ENCODE measurements at places on chromosomes 13 and 19. TPM values are rescaled to one million over a fixed set of nuclear protein-coding genes. Genes with fewer than 3 reads are reported as not detected.

DNA sequence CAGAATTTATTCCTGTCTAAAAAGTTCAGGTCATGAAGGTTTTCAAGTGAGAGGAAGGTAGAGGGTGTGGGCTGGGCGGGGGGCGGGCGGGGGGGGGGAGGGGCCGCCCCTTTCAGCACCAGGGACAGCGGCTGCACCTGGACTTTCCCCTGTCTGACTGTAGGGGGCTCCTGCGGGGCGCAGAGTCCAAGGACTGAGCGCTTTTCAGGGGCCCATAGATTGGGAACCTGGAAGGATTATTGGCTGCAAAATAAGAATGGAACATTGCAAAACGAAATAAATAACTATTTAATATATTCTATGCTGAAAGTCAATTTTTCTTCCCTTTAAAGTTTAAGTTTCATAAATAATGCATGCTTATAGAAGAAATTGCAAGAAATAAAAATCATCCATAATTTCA, 8.9 kb upstream of the CYP4F3 start:
- DNase-seq = no peak
- H3K4me1 ChIP-seq = no peaks in the 10 kb centered on the region
- H3K27ac ChIP-seq = no peak overlapping the region
- H3K4me3 ChIP-seq = no peak overlapping the region

GRCh38 chr13:91154558-91155353, 192.7 kb upstream of the MIR17HG start:
- H3K4me3 ChIP-seq = no peak overlapping the region
- no peaks in the 10 kb centered on the region for H3K27me3 ChIP-seq
- no peaks in the 10 kb centered on the region for H3K36me3 ChIP-seq
- no peak for DNase-seq

GRCh38 chr19:53957448-53958167, 5.1 kb upstream of the CACNG8 start:
- no peak overlapping the region for H3K4me3 ChIP-seq
- no peak overlapping the region for H3K27ac ChIP-seq
- H3K27me3 ChIP-seq = no peaks in the 10 kb centered on the region
- H3K4me1 ChIP-seq = no peaks in the 10 kb centered on the region

DNA sequence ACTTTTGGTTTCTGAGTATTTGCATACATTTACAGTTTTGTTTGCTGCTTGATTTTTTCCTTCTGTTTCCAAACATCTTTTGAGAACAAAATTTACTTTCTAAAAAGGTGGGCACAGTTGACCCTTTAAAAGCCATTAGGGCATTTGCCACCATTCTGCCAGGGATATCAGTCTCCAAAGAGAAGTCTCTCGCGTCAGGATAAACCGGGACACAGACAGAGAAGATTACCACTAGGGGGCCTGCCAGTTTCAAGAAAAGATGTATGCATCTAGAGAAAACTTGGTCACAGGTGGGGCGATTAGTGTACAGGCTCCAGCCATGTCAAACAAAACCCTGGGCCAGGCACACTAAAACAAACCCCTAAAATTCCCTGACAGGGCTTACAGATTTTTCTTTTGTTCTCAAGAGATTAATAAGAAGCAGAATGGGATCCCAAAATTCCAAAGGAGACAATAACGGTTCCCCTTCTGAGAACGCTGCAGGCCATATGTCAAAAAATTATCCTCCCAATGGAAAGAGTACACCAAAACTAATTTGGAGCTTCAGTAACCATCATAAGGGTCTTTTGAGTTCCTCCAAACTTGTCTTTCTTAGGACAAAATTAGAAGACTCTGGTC, 10.7 kb upstream of the PABPC3 start:
- H3K27me3 ChIP-seq = no peaks in the 10 kb centered on the region
- DNase-seq = no peak
- H3K4me3 ChIP-seq = no peak overlapping the region
- no peaks in the 10 kb centered on the region for H3K4me1 ChIP-seq
- H3K27ac ChIP-seq = no peak overlapping the region

GRCh38 chr13:40572961-40573360, 93.5 kb downstream of the FOXO1 start:
- H3K36me3 ChIP-seq = no peaks in the 10 kb centered on the region
- no peak for DNase-seq
- H3K27ac ChIP-seq = no peak overlapping the region
- H3K27me3 ChIP-seq = no peaks in the 10 kb centered on the region
- H3K4me1 ChIP-seq = peaks cover 34% of the 10 kb centered on the region

The PLVAP gene
- total RNA-seq = 49.8 TPM

DNA sequence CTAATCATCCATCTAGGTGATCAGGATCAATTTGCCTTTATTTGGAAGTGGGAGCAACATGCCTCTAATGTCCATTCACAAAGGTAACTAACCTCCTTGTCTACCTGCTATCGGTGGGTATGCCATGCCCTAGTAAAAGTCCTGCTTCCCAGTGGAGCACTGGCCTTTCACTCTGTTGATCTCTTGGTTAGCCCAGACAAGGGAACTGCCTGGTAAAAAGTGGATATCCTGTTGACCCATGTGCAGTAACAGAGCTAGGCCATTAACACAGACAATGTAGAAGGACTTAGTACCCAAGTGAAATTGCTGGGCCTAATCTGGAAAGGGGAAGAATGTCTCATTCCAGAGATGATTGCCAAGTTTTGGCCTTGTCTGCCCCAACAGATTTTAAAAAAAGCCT, 171.5 kb upstream of the CSNK1A1L start:
- no peak overlapping the region for H3K4me3 ChIP-seq
- H3K36me3 ChIP-seq = no peaks in the 10 kb centered on the region
- H3K27ac ChIP-seq = no peak overlapping the region
- no peak for DNase-seq

The PSG11 gene
- total RNA-seq = not detected

DNA sequence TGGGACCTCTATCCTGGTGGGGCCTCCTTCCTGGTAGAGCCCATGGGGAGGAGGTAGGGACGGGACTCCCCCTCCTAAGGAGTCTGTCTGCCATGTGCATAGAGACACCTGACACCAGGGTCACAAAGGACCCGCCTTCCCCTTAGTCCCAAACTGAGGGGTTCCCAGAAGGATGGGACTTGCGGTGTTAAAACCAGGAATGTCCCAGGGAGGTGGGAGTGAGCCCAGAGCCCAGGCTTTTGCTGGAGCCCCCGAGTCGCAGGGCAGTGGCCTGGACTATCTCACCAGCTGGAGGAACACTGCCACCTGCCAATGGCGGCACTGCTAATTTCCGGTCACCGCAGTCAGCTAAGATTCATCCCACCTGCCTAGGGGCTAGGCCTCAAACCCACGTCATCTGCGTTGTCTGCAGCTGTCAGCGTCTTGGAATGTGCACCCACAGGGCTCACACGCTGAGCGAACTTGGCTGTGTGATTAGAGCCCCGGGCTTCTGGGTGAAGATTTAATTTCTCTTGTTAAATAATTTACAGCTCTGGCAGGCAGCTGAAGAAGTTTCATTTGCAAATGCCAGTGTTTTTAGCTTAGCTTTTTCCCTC, 31.9 kb upstream of the ATP11A start:
- peak overlapping the region; percentile 18 for H3K27ac ChIP-seq
- peaks cover 8% of the 10 kb centered on the region for H3K4me1 ChIP-seq
- no peak overlapping the region for H3K4me3 ChIP-seq
- H3K27me3 ChIP-seq = no peaks in the 10 kb centered on the region

- no peaks in the 10 kb centered on the region for H3K36me3 ChIP-seq
- H3K27ac ChIP-seq = no peak overlapping the region
- DNase-seq = no peak
- peaks cover 23% of the 10 kb centered on the region for H3K4me1 ChIP-seq
These were observed 2.8 kb downstream of the GRIN2D start for GRCh38 chr19:48396016-48396823.

The ZNF649 gene
- total RNA-seq = 4.0 TPM

- no peaks in the 10 kb centered on the region for H3K27me3 ChIP-seq
- H3K4me3 ChIP-seq = no peak overlapping the region
- no peaks in the 10 kb centered on the region for H3K4me1 ChIP-seq
- H3K27ac ChIP-seq = no peak overlapping the region
- no peaks in the 10 kb centered on the region for H3K36me3 ChIP-seq
These were observed 519.6 kb downstream of the KLF5 start for GRCh38 chr13:73578251-73578875.

The OR10H5 gene
- not detected for total RNA-seq

DNA sequence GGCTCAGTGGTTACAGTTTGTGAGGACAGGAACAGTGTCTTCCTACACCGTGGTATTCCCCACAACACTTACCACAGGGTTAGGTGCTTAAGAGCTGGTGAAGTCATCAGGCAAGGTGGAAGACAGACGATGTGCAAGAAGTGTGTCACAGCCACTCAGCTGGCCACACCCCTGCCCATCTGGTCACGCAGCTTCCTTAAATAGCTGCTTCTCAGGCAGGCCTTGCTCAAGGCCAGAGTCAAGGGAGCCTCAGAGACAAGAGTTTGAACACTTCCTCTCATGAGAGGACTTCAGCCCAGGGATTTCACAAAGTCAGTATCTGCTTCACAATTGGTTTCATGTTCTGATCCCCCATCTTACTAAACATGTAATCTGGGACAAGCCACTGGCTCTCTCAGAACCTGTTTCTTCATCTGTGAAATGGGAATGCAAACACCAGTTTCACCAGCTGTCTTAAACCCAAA, 80.3 kb upstream of the FRY start:
- H3K27ac ChIP-seq = peak overlapping the region; percentile 60
- H3K4me3 ChIP-seq = no peak overlapping the region
- DNase-seq = peak; percentile 76
- no peaks in the 10 kb centered on the region for H3K27me3 ChIP-seq

GRCh38 chr13:99690426-99691174, 189.3 kb downstream of the TM9SF2 start:
- no peak overlapping the region for H3K4me3 ChIP-seq
- H3K4me1 ChIP-seq = peaks cover 7% of the 10 kb centered on the region
- H3K27ac ChIP-seq = no peak overlapping the region
- no peaks in the 10 kb centered on the region for H3K27me3 ChIP-seq
- no peak for DNase-seq
- H3K36me3 ChIP-seq = no peaks in the 10 kb centered on the region

DNA sequence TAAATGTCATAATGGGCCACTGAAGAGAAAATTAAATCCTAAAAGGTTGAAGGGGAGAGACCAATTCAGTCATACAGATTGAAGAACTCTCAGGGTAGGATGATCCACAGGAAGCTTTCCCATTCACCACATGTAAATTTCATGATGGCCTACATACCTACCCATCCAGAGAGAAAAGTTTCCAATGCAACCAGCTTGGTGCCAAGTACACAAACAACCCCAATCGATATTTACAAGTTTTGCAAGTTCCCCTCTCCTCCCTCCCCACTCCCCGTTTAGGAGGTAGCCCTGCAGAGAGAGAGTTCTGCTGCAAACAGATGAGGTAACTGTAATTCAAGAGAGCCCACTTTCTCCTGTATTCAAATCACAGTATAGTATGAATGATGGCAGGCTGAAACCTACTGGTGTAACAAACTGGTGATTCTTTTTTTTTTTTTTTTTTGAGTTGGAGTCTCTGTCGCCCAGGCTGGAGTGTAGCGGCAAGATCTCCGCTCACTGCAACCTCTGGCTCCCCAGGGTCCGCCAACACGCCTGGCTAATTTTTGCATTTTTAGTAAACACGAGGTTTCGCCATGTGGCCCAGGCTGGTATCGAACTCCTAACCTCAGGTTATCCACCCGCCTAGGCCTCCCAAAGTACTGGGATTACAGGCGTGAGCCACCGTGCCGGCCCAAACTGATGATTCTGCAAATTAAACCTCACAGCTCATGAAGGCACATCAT, 14.4 kb downstream of the FOXO1 start:
- peaks cover 59% of the 10 kb centered on the region for H3K4me1 ChIP-seq
- DNase-seq = no peak
- H3K27ac ChIP-seq = no peak overlapping the region
- no peaks in the 10 kb centered on the region for H3K27me3 ChIP-seq
- H3K36me3 ChIP-seq = no peaks in the 10 kb centered on the region

DNA sequence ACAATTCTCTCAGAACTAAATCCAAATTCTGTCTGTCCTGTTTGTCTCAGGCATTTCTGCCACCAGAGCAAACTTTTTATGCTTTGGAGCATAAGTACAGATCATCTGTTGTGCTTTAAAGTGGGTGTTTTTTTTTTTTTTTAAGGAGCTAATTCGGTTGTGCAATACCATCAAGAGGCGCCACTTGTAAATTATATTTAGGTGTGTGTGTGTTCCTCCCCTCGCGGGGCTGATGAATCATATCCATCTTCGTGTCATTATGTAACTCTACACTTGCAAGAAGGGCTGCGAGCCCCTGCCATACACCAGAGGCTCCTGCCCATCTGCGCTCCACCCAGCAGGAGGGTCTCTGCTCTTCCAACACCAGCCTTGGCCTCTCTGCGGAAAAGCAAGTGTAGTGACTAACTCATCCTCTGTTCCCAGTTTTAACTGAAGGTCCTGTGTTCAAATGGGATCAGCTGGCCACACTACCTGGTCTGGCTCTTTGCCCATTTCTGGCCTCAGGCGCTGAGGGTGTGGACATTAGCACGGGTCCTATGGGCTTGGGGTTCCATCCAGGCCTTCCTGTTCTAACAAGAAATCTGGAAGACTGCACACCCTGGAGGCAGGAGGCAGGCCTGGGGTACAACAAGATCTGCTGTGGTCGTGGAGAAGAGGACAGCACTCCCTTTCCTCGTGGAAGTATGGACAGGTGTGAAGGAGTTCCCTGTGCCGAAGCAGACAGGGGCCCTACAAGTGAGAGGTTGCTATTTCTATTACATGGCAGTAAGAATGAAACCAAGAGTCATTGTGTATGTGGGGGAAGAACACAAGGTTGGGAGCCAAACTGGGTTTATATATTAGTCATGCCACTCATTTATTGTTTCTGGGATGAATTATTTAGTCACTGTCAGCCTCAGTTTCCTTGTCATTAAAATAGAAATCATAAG, 96.1 kb upstream of the MBNL2 start:
- no peaks in the 10 kb centered on the region for H3K27me3 ChIP-seq
- no peaks in the 10 kb centered on the region for H3K36me3 ChIP-seq
- no peak for DNase-seq
- H3K27ac ChIP-seq = no peak overlapping the region
- H3K4me1 ChIP-seq = peaks cover 13% of the 10 kb centered on the region

- H3K36me3 ChIP-seq = no peaks in the 10 kb centered on the region
- H3K27me3 ChIP-seq = no peaks in the 10 kb centered on the region
- no peak overlapping the region for H3K27ac ChIP-seq
- H3K4me3 ChIP-seq = no peak overlapping the region
- no peaks in the 10 kb centered on the region for H3K4me1 ChIP-seq
- no peak for DNase-seq
These were observed 315.8 kb downstream of the TEX29 start for GRCh38 chr13:111636271-111636670.

The CGB1 gene
- not detected for total RNA-seq

- H3K4me3 ChIP-seq = no peak overlapping the region
- no peaks in the 10 kb centered on the region for H3K36me3 ChIP-seq
- H3K27me3 ChIP-seq = no peaks in the 10 kb centered on the region
These were observed 26.3 kb upstream of the TNFSF11 start for GRCh38 chr13:42547612-42548011.
